Gastrocnemius medialis (tissue), 4 donors: ENCODE measurements at places on chromosomes 1 and 21. TPM values are rescaled to one million over a fixed set of nuclear protein-coding genes. Genes with fewer than 3 reads are reported as not detected.

Gene WLS
- 15.7 TPM for total RNA-seq

Gene GJA9
- total RNA-seq: not detected

DNA sequence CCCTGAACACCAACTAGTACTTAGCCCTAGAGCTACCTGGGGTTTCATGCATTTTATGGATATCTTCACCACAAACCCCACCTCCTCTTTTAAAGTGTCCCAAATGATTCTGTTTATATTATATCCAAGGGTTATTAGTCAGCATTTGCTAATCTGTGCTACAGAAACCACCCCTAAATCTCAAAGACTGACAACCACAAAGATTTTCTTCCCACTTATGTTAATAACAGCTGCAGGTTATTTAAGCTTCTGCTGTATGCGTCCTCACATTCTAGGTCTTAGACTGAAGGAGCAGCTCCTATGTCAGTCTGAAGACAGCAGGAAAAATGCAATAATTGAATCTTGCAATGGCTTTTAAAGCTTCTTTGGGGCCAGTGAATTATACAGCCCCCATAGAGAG is 11.2 kb upstream of the PHC2 start:
- H3K36me3 ChIP-seq: no peaks in the 10 kb centered on the region
- H3K27me3 ChIP-seq: no peaks in the 10 kb centered on the region
- H3K27ac ChIP-seq: no peak overlapping the region
- no peak for DNase-seq
- peaks cover 14% of the 10 kb centered on the region for H3K4me1 ChIP-seq

- no peak for DNase-seq
- H3K4me3 ChIP-seq: no peak overlapping the region
- H3K27ac ChIP-seq: no peak overlapping the region
These were observed 150.0 kb downstream of the NOS1AP start for GRCh38 chr1:162219461-162219860.

- H3K36me3 ChIP-seq: no peaks in the 10 kb centered on the region
- H3K27me3 ChIP-seq: no peaks in the 10 kb centered on the region
- no peak overlapping the region for H3K27ac ChIP-seq
- H3K4me1 ChIP-seq: no peaks in the 10 kb centered on the region
- no peak overlapping the region for H3K4me3 ChIP-seq
These were observed 20.7 kb upstream of the RCC2 start for GRCh38 chr1:17460219-17460618.

GRCh38 chr1:32066489-32066873 is 6.3 kb upstream of the TMEM39B start:
- peak overlapping the region; percentile 12 for H3K27ac ChIP-seq
- no peak overlapping the region for H3K4me3 ChIP-seq
- H3K27me3 ChIP-seq: no peaks in the 10 kb centered on the region
- peaks cover 18% of the 10 kb centered on the region for H3K4me1 ChIP-seq
- H3K36me3 ChIP-seq: no peaks in the 10 kb centered on the region

GRCh38 chr1:180841415-180841814 is 71.3 kb upstream of the KIAA1614 start:
- no peak overlapping the region for H3K4me3 ChIP-seq
- no peaks in the 10 kb centered on the region for H3K36me3 ChIP-seq
- no peaks in the 10 kb centered on the region for H3K27me3 ChIP-seq
